ENCODE measurements at places on chromosomes 3 and 15.

DNA sequence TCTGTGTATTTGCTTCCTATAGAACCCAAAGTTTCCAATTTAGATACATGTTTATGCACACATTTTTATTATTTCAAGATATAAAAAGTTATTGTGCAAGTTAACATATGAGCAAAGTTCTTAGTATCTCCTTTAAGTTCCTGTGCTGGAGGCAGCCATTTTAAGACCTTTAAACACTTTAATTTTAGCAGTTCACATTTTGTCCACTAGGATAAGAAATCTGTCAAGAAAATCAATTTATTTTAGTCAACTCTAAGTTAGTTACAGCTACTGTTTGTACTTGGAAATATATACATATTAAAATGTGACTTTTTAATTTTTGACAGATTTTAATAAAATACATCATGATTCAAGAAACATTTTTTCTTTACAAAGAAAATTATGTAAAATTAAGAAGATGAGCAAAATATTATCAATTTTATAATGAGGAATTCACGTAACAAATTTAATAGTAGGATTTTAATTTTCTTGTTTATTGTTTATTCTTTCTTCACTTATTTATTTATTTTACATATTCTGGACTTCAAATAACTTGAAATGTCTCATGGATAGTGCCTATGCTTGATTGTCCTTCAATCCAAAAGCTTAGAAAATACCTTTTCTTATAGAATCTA, 402.6 kb upstream of the GBE1 start:
- DNase-seq = no peak

DNA sequence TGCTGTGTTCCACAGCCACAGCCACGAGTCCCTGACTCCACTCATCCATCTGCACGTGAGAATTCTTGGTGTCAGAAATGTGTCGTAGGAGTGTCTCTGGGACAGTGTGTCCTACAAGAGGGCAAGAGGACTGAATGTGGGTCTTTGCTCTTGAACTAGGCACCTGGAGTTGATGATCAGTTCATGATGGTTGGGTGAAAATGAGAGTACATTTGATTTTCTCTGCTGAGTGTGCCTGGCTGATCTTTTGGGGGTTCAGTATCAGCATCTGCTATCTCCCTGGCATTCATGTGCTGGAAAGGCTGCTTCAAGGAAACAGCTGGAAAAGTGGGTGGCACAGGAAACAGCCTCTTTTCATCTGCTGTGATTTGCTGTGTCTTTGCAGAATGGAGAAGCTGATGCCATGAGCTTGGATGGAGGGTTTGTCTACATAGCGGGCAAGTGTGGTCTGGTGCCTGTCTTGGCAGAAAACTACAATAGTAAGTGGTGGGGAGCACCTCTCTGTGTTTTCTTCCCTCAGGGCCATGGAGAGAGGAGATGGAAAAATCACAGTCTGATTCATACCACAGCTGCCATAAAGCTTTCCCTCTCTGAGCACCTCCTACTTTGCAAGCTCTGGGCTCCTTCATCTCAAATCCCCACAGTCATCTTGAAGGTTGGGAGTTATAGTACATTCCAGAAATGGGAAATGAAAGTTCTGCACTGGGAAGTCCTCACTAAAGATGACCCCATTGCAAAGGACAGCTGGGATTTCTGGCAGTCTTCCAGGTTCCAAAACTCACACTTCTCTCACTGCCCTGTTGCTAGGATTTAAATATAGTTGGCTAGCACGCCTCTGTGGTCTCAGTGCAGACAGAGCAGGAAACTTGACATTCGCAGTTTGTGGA, 17.8 kb downstream of the TF start:
- DNase-seq = no peak

GRCh38 chr3:183802989-183803388, 22.4 kb downstream of the MAP6D1 start:
- DNase-seq = no peak

- no peak for DNase-seq
Observed at GRCh38 chr15:39761006-39761405, 21.6 kb downstream of the FSIP1 start.

GRCh38 chr15:77464129-77464865, 43.6 kb downstream of the HMG20A start:
- no peak for DNase-seq

DNA sequence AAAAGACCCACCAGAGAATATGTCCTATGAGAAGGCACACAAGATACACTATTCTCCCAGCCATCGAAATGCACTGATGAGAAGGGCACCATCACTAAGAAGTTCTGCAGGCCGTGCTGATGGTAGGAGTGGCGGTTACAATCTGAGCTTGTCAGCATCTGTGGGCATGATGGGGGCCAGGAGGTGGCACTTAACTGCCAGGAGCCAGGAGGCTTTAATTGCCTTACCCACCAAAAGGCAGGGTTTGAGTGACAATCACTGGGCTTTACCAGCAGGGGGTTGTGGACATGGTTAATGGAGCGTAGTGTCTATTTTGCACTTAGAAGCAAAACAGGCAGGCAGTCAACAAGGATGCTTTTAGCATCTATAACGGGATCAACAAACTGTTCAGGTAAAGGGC, 16.0 kb upstream of the SQOR start:
- DNase-seq = no peak

- no peak for DNase-seq
Observed at GRCh38 chr15:77823736-77824135, 191.0 kb upstream of the LINGO1 start.

GRCh38 chr3:12273045-12273695, 15.7 kb upstream of the PPARG start:
- DNase-seq = no peak

- no peak for DNase-seq
Observed at GRCh38 chr3:125647318-125648014, 52.2 kb upstream of the OSBPL11 start.

DNA sequence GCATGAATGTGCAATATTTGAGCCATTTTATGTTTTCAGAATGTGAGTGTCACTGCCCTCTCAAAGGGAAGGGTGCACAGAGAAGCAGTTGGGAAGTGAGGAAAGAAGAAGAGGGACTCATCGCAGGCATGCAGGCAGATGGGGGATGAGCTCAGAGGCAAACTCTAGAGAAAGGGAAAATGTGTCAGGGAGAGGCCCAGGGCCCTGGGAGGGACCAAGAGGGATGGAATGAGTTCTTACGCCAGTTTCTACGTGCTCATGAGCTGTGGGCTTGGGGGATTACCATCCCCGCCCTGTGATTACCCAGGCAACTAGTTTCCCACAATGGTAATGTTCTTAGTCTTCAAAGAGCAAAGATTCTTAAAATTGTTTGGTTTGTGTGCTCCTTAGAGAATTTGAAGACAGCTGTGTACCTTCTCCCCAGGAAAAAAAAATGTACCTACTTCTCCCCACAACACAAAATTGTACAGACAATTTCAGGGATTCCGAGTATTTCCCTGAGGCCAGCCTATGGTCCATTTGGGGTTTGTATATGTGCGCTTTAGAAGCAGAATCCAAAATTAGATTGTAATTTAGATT, 17.8 kb downstream of the GCSAM start:
- DNase-seq = no peak

DNA sequence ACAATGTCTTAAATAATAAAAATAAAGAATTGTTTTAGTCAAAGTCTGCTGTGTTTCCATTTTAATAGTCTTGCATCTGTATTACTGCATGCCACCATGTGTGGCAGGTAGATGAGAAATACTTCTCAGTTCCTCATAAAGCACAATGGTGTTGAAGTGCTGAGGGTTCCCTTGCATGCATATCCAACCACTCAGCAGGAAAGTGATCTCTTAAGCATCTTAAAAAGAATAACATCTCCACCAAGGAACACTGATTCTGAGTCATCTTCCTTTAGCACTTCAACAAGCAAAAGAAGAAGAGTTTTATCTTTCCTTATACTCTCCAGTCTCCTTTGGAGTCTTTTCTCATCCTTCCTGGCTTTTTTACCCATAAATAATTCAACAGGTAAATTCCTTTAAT, 602.0 kb downstream of the TBL1XR1 start:
- DNase-seq = no peak

DNA sequence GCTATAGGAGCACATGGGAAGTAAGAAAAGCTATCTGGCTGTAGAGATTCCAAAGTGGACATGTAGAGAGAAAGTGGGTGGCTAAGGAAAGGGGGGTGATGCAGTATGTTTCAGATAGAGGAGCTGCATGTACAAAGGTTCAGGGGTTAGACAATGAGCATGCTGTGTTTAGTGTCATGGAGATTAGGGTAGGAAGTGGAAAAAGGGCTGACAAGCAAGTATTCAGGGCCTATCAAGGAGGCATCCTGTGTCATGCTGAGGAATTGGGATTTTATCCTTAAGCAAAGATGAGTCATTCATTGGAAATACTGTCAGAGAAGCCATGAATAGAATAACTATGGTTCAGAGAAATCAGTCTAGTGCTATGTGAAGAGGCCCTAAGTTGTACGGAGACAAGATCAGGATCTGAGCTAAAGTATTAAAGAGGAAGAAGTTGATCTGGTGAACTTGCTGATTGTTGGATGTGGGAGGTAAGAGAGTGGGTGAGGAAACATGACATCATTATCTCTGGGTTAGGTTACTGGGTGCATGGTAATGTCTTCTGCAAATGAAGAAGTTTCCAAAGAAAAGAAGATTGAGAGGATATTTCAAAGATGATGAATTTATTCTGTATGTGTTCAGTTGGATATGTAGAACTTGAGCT, 176.7 kb upstream of the GOLIM4 start:
- DNase-seq = no peak

GRCh38 chr3:43169987-43170386, 64.1 kb upstream of the POMGNT2 start:
- no peak for DNase-seq

DNA sequence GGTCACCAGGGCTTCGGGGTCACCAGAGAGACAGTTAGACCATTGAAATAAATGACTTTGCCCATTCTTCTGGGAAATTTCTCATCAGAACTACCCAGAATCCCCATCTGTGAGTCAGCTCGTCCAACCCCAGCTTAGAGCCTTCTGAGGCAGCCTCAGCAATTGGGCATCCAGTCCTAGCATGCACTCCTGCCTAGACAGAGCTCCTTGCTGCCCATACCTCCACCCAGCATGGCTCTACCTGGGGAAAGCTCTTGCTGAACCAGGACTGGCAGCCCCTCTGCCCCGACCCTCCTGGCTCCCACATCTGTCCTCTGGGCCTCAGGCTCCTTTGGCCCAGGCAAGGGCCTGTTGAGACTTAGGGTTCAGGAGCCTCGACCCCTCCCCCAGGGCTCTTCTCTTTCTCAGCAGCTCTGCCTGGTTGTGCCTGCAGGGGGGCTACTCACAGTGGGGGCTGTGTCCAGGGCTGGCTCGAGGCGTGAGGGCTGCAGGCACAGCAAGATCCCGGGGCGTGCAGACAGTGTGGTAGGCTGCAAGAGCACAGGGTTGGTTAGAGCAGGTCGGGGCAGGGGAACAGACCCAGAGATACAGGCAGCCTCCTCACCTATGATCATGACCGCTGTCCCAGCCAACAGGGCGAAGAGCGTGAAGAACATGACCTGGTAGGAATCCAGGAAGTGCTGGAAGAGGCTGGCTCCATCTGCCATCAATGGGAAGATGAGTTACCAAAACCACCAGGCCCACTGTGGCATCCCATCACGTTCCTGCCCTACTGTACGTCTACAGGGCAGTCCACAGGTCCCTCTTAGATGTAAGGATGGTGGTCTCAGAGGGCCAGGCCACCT, 101.3 kb downstream of the NUP210 start:
- no peak for DNase-seq

- no peak for DNase-seq
Observed at GRCh38 chr15:49832511-49832910, 211.7 kb downstream of the DTWD1 start.

DNA sequence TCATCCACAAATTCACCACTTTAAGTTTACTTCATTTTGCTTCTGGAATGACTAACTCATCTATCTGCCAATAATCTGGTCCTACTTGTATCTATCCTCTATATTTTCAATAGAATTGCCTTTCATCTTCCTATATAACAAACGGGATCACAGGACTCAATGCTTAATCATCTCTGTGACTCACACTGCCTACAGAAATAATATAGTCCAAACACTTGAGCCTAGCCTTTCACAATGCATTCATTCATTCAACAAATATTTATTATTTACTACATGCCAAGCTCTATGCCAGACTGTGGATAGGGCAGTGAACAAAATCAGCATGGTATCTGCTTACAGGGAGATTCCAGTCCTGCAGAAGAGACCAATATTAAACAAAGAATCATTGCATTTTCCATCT, 16.6 kb upstream of the AGTR1 start:
- no peak for DNase-seq

GRCh38 chr3:50609763-50610085, 1.9 kb downstream of the CISH start:
- DNase-seq = no peak

DNA sequence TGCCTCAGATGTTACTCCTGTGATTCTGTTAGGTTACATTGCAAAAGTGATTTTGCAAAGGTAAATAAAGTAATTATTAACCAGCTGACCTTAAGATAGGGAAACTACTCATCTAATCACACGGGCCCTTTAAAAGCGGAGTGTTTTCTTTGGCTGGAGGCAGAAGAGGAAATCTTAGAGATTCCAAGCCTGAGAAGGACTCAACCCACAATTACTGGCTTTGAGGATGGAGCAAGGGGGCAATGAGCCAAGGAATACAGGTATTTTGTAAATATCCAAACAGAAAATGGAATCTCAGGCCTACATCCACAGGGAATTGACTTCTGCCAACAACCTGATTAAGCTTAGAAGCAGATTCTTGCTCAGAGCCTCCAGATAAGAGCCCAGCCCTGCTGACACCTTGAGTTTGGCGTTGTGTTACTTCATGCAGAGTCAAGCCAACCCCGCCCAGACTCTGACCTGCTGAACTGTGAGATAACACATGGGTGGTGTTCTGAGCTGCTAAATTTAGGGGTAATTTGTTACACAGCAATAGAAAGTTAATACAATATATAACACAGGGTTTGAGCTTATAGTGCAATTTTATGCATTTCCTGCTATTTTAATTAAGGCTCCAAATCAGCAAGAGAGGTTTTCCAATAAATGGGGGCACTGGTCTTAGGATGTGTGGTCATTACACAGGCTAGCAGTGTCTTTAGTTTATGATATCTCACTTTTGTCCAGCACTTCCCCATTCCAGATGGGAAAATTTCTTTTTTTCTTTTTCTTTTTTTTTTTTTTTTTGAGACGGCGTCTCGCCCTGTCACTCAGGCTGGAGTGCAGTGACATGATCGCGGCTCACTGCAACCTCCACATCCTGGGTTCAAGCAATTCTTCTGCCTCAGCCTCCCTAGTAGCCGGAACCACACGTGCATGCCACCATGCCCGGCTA, 19.5 kb downstream of the NFKBIZ start:
- no peak for DNase-seq

DNA sequence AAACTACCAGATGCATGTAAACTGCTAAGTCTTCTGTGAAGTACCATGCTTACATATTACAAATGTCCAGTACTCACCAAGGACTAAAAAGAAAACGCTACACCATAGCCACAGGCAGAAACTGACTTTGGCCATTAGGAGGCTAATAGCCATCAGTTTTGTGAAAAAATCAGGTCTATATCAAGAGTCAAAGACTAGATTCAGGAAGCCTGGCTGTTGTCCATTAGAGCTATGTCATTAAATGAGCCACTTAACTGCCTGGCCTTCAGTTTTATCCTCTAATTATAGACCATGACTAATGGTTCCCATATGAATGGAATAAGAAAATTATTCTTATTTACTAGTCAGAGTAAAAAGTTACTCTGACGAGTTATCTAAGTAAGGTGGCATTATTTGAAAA, 144.1 kb downstream of the VPS13C start:
- DNase-seq = no peak

- no peak for DNase-seq
Observed at GRCh38 chr15:83991163-83991562, 244.4 kb upstream of the GOLGA6L4 start.
